ENCODE measurements at places on chromosomes 12 and 14. TPM values are rescaled to one million over a fixed set of nuclear protein-coding genes. Genes with fewer than 3 reads are reported as not detected.

DNA sequence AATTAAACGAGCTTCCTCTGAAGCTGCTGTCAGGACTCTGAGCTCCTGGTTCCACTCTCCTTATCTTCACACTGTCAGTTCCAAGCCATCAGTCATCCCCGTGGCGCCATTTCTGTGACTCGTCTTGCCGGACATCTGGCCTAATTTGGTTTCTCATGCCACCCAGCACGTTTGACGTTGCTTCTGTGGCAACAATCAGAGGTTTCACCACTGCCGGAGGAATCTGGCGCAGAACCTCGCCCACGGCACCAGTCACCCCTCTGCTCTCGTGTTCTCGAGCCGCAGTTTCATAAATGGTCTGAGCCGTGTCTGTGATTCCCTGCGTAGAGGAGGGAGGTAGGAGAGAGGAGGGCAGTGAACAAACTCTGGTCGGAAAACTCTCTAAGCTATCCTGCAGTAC, 29.7 kb downstream of the BDKRB1 start:
- DNase-seq = no peak

DNA sequence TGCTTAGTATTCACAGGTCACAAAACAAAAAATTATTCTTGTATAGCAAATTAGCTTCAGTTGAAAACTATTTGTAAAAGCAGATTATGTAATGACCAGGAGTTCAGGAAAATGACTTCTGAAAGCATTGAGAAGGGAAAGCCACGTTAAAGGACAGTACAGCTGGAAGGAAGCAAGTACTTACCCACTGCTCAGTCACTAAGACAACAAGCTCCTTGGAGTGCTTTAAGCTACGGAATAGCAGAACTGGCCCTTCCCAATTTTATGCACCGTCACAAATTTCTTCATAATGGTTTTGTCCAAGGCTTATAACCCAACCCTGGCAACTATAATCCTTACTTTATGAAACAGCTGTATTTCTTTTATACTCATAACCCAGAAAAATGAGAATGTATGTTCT, 13.0 kb upstream of the SNAPC1 start:
- no peak for DNase-seq

- no peak for DNase-seq
Measured at GRCh38 chr14:56709201-56709600, 101.1 kb downstream of the OTX2 start.

DNA sequence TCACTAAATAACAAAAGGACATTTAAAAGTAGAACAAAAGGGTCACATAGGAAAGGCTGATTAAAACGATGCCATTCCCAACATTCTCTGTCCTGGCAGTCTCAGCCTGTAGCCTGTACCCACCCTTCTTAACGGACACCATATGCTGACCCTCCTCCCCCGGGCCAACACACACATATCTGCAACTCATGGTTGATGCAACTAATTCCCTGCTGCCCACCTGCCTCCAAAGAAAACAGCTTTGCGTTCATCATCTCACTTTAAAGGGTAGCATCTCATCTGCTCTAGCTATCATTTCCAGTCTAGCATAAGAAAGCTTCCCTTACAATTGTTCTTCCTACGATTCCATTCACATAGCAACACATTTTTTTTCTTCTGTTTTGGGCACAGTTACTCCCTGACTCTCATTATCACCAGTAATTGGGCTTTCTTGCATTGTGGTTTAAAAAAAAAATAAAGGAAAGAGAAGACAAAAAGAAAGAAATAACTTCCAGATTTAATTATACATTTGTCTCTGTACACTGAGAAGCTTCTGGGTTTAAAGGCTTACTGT, 92.9 kb downstream of the KCNC2 start:
- DNase-seq = no peak

GRCh38 chr12:131628023-131628740, 82.7 kb upstream of the SFSWAP start:
- DNase-seq = no peak

DNA sequence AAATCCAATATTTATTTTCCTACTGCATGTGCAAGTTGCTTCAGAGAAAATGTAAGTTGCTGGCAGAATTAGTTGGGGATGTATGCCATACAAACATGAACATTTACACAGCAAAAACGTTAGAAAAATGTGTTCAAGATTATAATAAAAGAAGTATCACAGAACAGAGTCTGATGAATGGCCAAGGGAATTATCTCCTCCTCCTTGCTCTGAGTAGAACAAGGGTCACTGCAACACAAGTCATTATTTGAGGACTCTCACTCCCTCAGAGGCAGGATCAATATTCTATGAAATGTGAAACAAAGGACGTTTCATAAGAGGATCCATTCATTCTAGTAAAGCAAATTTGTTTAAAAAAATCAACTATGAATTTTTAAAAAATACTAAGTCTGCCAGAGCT, 177.8 kb downstream of the PRKD1 start:
- no peak for DNase-seq

DNA sequence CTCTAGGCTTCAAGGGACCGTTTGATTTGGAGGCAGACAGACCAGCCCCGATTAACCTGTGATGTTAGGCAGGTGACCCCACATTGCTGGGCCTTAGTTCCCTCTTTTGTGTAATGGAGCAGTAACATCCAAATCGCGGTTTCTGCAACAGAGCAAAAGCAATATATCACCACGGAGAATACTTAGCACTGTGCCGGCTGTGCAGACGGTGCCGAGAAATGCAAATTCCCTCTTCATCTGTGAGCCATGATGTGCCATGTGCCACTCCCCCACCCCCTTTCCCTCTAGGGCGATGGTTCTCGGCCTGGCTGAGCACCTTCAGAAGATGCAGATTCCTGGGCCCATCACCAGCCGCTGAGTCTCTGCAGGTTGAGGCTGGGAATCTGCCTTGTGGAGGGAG, 10.9 kb downstream of the BCL7A start:
- DNase-seq = no peak

GRCh38 chr14:33851366-33851765, 99.5 kb downstream of the EGLN3 start:
- no peak for DNase-seq

DNA sequence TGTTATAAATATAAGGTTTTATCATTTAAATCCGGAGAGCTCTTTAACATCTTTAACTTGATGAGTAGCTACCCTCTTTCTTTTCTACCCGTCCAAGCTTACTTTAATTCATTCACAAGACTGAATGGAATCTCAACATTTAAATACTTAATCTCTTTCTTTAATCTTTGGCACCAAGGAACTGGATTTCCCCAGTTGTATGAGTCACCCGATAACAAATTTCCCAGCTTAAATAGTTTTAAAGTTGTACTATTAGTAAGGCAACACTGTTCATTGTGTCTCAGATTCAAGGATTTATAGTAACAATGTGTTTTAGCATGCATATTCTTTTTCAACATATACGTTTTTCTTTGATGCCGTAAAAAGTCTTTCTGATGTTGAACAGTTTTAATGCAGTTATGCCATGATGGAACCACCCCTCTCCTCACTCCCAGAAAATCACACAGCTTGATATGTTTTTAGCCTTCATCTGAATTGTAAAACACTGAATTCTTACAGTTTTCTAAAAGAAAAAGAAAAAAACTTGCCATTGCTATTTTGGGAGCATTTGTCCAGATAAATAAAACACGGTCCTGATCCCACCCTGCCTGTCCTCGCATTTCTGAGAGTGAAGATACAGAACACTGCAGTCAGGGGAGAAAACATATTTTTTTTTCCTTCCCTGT, 16.0 kb upstream of the LRP6 start:
- DNase-seq = no peak

DNA sequence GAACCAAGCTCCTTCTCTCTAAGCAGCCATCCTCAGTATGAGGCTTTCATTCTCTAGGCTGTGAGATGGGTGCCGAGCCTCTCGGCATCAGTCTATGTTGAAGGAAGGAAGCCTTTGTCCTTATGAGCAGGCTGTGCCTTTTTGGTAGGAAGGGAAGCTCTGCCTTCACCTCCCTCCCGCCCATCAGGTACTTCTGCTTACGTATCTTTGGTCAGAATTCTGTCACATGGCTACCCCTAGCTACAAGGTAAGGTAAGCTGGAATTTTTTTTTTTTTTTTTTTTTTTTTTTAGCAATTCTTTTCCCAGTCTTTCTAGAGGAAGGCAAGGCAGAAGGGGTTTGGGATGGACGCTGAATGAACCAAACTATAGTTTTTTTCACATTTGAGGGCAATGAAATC, 16.9 kb downstream of the BATF start:
- no peak for DNase-seq

DNA sequence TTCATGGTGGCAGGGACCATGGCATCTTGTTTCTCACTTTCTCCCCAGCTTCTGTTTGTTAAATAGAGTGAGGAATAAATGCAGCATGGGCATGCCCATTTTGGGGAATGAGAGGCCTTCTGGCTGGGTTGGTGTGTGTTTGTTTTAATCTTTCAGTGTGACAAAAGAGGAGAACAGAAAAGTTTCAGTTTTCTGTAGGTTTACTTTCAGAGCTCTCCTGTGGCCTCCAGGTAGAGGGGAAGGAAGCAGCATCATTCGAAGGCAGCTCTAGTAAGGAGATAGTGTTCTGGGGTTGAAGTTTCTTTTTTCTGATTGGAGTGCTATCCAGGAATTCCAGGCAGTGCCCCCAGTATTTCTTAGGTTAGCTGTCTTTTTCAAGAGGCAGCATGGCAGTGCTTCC, 15.3 kb downstream of the MSRB3 start:
- DNase-seq = no peak

DNA sequence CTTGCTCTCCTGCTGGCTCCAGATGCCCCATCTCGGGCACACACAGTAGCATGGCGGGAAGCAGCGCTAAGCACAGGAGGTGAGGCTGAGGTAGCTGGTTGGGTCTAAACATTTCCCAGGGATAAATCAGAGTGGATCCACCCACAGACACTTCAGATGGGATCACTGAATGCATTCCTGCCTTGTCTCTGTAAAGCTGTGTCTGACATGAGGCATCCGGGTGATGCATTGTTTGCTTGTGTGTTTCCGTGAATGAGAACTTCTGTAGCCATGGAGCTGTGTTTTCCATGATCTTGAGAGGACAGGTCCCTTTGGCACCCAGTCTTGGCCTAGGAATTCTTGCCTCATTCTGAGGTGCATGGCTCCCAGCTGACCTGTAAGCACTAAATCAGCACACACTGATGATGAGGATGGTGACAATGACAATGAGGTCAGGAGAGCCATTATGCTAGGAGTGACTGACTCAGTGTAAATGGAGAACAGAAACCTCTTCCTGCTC, 6.7 kb upstream of the KRT75 start:
- no peak for DNase-seq

DNA sequence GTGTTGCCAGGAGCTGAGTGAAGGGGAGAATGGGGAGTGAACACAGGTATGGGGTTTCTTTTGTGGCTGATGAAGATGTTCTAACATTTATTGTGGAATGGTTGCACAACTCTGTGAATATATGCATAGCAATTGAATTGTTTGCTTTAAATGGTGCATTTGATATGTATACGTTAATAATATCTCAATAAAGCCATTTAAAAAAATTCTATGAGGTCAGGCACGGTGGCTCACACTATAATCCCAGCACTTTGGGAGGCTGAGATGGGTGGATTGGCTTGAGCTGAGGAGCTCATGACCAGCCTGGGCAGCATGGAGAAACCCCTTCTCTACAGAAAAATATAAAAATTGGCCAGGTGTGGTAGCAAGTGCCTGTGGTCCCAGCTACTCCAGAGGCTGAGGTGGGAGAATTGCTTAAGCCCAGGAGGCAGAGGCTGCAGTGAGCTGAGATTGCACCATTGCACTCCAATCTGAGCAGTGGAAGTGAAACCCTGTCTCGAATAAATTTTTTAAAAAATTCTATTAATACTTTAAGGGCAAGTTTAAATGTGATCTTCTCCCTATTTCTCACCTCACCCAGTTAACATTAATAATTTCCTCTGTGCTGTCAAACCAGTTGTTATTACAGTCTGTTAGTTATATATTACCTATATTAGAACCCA, 65.3 kb downstream of the DENND5B start:
- no peak for DNase-seq

DNA sequence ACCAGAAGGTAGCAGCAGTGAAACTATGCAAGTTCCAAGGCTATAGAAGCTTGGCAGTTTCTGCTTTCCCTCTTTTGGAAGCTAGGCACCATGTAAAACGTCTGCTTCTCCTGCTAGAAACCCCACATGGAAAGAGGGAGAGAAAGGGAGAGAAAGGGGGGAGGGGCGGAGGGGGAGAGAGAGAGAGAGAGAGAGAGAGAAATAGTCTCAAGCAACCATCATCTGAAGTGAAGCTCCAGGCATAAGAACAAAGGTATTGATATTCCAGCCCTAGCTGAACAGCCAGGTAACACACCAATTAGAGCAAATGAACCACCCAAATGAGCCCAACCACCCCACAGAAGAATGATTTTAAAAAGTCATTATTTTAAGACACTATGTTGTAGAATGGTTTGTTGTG, 8.5 kb downstream of the SLC6A15 start:
- no peak for DNase-seq

GRCh38 chr14:94775871-94776210, 5.9 kb upstream of the GSC start:
- no peak for DNase-seq

GRCh38 chr12:106073179-106073578, 65.6 kb downstream of the NUAK1 start:
- no peak for DNase-seq

- no peak for DNase-seq
Measured at GRCh38 chr12:3170423-3171194, 93.4 kb downstream of the TSPAN9 start.

DNA sequence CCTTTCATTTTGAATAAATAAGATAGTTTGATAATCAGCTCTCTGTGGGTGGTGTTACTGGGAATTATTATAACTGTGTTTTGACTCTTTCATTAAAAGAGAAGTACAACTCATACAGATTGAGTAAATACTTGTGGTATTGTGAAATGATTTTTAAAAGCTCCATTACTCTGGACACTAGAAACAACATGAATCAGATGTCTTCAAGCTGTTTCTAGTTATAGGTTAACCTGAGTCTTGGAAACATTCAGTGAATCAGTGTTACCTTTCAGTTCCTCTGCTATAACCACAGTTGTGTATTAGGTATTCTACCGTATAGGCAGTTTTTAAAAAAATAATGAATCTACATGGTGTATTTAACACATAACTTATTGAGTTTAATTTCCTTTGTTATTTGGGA, 128.4 kb upstream of the SSTR1 start:
- DNase-seq = no peak

The DNAL1 gene
- polyA plus RNA-seq = 6.0 TPM

The JDP2 gene
- 46.9 TPM for polyA plus RNA-seq

The KRT81 gene
- polyA plus RNA-seq = 0.14 TPM

The TESPA1 gene
- polyA plus RNA-seq = 1.5 TPM

The YAF2 gene
- 28.3 TPM for polyA plus RNA-seq

The SERPINA5 gene
- not detected for polyA plus RNA-seq

The PAH gene
- not detected for polyA plus RNA-seq

The DPPA3 gene
- not detected for polyA plus RNA-seq

The SUDS3 gene
- 30.8 TPM for polyA plus RNA-seq
